NCI-H1092 treated with DMSO at 0.1 percent for 48 hours (cell line): ENCODE measurements at places on chromosomes 13 and 19.

GRCh38 chr13:30333616-30334015 is 26.3 kb upstream of the KATNAL1 start:
- no peak for DNase-seq

GRCh38 chr19:43439032-43439708 is 24.5 kb downstream of the TEX101 start:
- no peak for DNase-seq

DNA sequence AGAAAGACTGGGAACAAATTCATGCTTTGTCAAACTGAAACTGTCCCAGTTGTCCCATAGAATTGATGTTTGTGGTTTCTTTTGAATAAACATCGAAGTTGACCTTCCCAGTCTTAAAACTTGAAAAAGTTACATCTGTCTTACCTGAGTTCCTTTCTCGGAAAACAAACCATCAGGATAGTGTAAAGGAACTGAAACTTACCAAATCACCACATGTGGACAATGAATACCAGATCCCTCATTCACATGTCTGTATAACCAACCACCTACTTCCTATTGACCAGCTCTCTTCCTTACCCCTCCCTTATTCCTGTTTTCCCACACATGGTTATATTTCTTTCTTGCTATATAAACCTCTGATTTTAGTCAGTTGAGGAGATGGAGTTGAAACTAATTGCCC is 791.7 kb upstream of the PCDH20 start:
- no peak for DNase-seq

GRCh38 chr19:48964205-48965039 is 687 bp upstream of the FTL start:
- no peak for DNase-seq

DNA sequence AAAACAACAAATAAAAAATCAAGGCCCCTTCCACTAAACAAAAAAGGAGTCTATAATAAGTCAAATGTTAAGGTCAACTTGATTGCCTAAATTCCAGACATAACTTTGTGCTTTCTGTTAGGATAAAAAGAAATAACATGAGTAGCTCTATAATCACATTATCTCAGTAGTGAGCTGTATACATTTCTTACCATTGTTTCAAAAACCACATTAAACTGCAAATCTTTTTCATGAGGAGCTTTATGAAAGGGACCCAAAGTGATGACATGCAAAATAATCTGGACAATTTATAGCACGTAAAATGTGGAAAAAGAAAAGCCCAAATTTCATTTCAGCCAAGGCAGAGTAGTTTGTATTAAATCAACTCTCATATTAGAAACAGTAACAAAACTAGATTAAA is 269.2 kb downstream of the KLF12 start:
- no peak for DNase-seq

GRCh38 chr13:113144255-113144629 is 14.2 kb upstream of the PROZ start:
- no peak for DNase-seq

DNA sequence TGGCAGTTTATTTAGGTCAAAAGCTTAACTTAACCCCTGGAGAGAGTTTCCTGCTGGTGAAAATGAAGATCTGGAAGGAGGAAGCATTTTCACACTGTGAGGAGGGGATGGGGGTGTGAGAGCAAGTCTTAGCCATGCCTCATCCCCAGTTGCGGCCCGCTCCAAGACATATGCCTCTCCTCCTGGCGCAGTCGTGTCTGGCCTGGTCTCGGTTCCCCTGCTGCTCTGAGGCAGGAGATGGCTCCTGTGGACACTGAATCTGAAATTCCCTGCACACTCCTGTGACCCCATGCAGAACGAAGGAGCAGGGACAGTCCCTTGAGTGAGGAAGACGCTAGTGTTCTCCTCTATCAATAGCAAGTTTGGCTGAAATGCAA is 360 bp upstream of the ZNF69 start:
- no peak for DNase-seq

DNA sequence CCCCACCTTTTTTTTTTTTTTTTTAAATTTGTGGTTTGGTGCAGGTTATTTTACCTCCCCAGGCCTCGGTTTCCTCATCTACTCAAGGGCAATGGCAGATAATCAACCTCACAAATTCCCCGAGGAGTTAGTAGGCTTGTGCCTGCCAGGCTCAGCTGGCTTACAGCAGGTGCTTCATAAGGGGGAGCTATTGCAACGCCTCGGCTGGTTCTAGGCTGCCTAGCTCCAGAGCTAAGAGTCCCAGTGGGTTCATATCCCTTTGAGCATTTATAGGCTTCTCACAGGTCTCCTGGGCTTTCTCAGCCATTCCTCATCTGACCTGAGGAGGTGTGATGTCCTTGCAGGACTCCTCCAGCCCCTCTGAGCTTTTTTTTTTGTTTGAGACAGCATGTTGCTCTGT is 10.6 kb downstream of the BCKDHA start:
- no peak for DNase-seq

DNA sequence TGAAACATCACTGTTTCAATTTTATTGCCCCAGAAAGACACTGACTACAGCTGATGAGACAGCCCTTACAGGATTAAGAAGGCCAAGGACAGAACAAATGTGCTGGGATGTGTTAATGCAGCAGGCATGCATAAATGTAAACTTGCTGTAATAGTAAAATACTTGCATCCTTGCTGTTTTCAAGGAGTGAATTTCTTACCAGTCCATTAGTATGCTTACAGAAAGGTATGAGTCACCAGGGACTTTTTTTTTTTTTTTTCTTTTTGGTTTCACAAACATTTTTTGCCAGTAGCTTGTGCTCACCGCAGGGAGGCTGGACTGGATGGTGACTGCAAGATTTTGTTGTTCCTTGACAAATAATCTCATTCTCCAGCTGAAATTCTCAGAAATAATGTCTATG is 55.1 kb downstream of the GPR180 start:
- no peak for DNase-seq
